ENCODE measurements at places on chromosomes 3 and 15.

DNA sequence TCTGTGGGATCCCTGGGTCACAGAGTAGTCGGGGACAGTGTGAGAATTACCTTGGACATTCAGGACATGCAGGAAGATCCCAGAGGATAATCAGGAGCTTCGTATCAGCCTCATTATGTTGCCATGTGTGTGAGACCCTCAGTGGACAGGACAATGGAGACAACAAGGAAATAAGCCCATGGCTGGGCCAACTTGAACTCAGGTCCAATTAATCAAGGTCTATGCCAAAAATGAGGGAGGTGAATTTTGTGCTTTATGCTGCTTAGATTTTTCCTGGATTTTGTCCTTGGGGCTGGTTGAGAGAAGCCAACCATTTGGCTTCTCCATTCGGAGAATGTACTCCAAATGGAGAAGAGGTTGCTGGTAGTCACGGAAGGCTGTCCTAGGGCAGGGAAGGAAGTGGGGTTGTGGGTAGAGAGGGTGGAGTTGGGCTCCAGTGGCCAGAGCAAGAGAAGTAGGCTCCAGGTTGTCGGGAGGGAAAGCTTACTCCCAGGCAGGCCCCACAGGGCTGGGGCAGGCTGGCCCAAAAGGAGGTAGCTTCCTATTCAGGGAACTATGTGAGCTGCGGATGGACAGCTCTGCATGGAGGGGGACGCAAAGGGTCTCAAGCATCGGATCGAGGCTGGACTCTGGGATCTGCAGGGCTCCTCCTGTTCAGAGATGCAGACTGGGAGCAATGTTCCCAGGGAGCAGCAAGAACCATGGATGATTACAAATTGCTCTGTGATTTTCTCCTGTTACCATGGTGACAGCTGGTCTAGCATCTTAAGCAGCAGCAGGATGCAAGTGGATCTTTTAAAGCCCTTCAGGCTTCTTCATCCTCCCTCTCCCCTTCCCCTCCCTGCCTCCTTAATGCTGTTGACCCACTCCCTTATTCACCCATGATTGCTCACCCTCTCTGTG, 91.1 kb downstream of the WNT7A start:
- no peaks in the 10 kb centered on the region for H3K27me3 ChIP-seq
- no peaks in the 10 kb centered on the region for H3K36me3 ChIP-seq
- H3K4me3 ChIP-seq, result no peak overlapping the region
- no peak for DNase-seq

- no peak for DNase-seq
- H3K4me3 ChIP-seq, result no peak overlapping the region
- H3K36me3 ChIP-seq, result no peaks in the 10 kb centered on the region
- H3K27ac ChIP-seq, result no peak overlapping the region
Observed at GRCh38 chr15:69610277-69610676, 157.7 kb downstream of the RPLP1 start.

- no peaks in the 10 kb centered on the region for H3K36me3 ChIP-seq
- no peak overlapping the region for H3K4me3 ChIP-seq
- no peak overlapping the region for H3K27ac ChIP-seq
- H3K4me1 ChIP-seq, result no peaks in the 10 kb centered on the region
- DNase-seq, result no peak
- H3K27me3 ChIP-seq, result no peaks in the 10 kb centered on the region
Observed at GRCh38 chr3:100027321-100027720, 87.0 kb downstream of the FILIP1L start.

DNA sequence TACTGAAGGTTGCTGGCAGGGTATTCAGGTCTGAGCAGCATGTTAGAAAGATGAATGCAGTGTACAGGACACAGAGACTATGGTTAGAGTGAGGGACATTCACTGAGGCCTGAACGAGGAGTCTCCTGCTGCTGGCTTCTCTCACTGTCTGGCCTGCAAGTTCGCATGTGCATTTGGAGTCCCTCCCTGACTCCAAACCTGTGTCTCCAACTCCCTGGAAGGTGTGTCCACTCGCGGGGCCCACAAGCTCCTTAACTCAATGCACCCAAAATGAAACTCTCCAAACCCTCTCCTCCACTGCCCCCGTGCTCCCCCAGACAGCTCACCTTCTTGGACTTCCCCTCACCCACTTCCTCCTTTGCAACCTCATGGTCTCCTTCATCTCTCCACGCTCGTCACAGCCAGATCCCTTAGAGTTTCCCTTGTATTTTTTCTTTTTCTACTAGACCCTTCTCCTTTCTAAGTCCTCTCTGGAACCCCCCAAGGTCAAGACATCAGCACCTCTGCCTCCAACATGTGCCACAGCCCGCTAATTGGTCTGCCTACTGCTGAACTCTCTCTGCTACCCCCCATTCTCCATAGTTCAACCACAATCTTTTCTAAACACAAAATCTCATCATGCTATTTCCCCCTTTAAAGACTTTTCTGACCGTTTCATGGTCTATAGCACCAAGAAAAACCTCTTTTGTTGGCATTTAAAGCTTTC, 58.3 kb downstream of the HES1 start:
- H3K36me3 ChIP-seq, result no peaks in the 10 kb centered on the region
- H3K4me1 ChIP-seq, result no peaks in the 10 kb centered on the region
- H3K4me3 ChIP-seq, result no peak overlapping the region

GRCh38 chr15:94064676-94065313, 166.6 kb upstream of the MCTP2 start:
- H3K36me3 ChIP-seq, result no peaks in the 10 kb centered on the region
- H3K4me3 ChIP-seq, result no peak overlapping the region
- H3K27ac ChIP-seq, result no peak overlapping the region
- DNase-seq, result no peak
- H3K27me3 ChIP-seq, result no peaks in the 10 kb centered on the region

GRCh38 chr3:46454209-46454595, 10.5 kb downstream of the LTF start:
- DNase-seq, result no peak
- H3K27ac ChIP-seq, result no peak overlapping the region
- H3K27me3 ChIP-seq, result no peaks in the 10 kb centered on the region
- no peaks in the 10 kb centered on the region for H3K4me1 ChIP-seq
- no peak overlapping the region for H3K4me3 ChIP-seq

DNA sequence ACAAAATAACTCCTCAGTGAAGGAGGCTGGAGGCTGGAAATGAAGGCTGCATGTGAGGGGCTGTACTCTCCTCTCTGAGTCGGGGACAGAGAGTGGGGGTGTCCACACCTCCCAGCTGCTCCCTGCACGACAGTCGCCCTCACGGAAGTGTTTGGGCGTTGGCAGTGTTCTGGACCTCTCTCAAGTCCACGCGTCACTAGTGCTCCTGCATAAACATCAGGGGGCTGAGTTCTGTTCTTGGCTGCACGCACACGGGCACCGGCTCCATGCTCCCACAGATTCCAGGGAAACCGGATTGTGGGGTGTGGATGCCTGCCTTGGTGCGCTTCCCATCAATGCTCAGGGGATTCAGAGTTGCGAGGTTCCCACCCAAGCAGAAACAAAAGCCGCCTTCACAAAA, 7.4 kb downstream of the RASGRF1 start:
- no peaks in the 10 kb centered on the region for H3K27me3 ChIP-seq
- no peak overlapping the region for H3K4me3 ChIP-seq
- DNase-seq, result no peak
- H3K4me1 ChIP-seq, result no peaks in the 10 kb centered on the region
- H3K36me3 ChIP-seq, result no peaks in the 10 kb centered on the region

DNA sequence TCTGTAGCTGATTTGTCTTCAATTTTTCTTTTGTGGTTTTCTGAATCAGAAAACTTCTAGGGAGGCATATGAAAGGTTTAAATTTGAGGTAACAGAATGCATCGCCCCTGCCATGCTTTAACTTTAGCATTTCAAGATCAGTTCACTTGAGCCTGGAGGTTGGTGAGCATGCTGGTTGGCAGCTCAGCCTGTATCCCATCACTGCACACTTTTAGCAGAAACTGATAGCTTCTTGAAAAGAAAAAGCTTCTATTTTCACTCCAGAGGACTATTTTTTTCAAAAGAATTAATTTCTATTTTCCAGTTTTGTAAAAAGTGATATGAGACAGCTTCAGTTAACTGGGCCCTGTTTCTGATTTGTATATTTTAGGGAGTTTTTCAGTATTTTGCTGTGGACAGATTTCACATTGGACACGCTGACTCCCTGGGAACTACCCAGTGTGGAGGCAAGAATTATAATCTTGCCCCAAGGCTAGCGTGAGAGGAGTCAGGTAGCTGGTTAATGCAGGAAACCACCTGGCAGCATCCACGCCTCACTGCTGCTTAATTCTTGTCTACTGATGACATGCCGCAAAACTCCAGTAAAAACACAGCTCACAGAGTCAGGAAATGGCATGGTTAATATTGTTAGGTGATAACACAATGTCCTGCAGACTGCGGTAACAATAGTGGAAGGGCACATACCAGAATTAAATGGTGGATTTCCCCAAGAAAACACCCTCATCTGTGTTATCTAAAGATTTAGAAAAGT, 71.4 kb downstream of the DUT start:
- H3K27ac ChIP-seq, result no peak overlapping the region
- H3K36me3 ChIP-seq, result no peaks in the 10 kb centered on the region
- no peak overlapping the region for H3K4me3 ChIP-seq
- H3K4me1 ChIP-seq, result no peaks in the 10 kb centered on the region
- DNase-seq, result no peak

DNA sequence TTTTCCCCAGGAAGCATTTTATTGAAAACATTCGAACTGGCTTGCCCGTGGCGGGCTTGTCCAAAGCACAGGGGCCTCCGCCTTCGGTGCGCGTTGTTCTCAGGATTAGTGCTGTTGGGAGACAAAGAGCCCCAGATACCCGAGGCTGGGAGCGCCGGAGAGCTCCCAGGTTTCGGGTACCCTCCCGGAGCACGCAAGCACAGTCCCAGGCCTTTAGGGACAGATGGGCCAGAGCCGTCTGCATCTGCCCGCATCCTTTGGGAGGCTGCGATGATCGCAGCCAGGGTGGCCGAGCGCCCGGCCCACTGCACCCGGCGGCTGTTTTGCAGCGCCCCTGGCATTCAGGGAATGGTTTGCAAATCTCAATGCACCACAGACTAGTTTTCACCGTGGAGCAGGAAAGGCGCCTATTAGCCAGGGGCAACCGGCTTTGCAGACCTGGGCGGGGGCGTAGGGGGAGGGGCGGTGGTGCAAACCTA, 5.0 kb upstream of the FEZF2 start:
- H3K27ac ChIP-seq, result no peak overlapping the region
- no peak overlapping the region for H3K4me3 ChIP-seq
- no peaks in the 10 kb centered on the region for H3K4me1 ChIP-seq
- H3K27me3 ChIP-seq, result peaks cover 6% of the 10 kb centered on the region
- no peaks in the 10 kb centered on the region for H3K36me3 ChIP-seq
- DNase-seq, result no peak

- no peak for DNase-seq
- H3K27ac ChIP-seq, result no peak overlapping the region
- no peaks in the 10 kb centered on the region for H3K4me1 ChIP-seq
- H3K36me3 ChIP-seq, result no peaks in the 10 kb centered on the region
Observed at GRCh38 chr15:69145694-69146492, 14.5 kb upstream of the GLCE start.

GRCh38 chr3:63556401-63556800, 96.1 kb upstream of the SNTN start:
- H3K36me3 ChIP-seq, result no peaks in the 10 kb centered on the region
- H3K27ac ChIP-seq, result no peak overlapping the region
- no peaks in the 10 kb centered on the region for H3K27me3 ChIP-seq
- no peaks in the 10 kb centered on the region for H3K4me1 ChIP-seq

GRCh38 chr3:173911446-173911845, 513.9 kb downstream of the NLGN1 start:
- no peak for DNase-seq
- H3K4me1 ChIP-seq, result no peaks in the 10 kb centered on the region
- H3K27ac ChIP-seq, result no peak overlapping the region
- no peaks in the 10 kb centered on the region for H3K36me3 ChIP-seq
- H3K27me3 ChIP-seq, result no peaks in the 10 kb centered on the region

- H3K27ac ChIP-seq, result no peak overlapping the region
- no peaks in the 10 kb centered on the region for H3K4me1 ChIP-seq
- no peaks in the 10 kb centered on the region for H3K36me3 ChIP-seq
- no peak overlapping the region for H3K4me3 ChIP-seq
- DNase-seq, result peak; percentile 3
- H3K27me3 ChIP-seq, result no peaks in the 10 kb centered on the region
Observed at GRCh38 chr3:195056506-195056905, 214.5 kb downstream of the XXYLT1 start.

DNA sequence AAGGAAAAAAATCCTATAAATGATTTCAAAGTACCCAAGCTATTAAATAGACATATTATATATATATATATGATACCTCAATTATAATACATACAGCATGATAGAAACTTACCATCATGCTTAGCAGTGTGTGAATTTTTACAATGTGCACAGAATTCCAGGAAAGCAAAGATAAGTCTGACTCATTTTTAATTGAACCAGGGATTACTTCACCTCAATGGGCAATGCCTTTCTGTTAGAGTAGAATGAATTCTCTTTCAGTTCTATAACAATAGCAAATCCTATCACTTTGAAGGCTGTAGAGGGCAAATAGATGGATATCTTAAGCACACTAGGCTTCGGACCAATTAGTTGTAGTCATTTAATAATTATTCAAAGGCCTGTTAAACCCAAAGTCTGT, 54.8 kb upstream of the P3H2 start:
- H3K27ac ChIP-seq, result no peak overlapping the region
- no peak overlapping the region for H3K4me3 ChIP-seq
- no peak for DNase-seq
- no peaks in the 10 kb centered on the region for H3K4me1 ChIP-seq
- no peaks in the 10 kb centered on the region for H3K27me3 ChIP-seq

DNA sequence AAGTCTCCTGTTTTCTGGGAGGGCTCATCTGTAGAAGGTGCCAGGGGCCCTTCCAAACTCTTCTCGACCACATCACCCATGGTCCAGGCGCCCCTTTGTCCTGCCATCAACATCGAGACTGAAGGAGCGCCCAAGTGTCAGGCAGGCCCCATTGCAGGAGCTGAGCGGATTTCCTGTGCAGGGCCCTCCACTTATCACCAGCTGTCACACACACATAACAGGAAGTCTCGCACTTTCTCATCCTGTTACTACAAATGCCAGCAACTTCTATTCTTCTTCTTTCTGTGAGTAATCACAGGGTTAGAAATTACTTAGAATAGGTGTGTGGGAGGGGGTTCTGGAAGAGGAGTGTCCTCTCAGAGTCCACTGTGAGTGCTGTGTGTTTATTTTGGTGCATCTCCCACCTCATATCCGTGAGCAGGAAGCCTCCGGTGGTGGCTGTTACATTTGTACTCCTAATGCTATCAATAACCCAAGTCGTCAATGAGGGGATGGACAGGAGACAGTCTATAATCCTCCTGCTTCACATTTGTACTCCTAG, at the start of gene KLHL6:
Gene KLHL6 (minus strand): TSS at position 166 of the 541 bp plus-strand sequence. CDS start 53 bp downstream, at position 113.
- H3K27me3 ChIP-seq, result no peaks in the 10 kb centered on the region
- H3K27ac ChIP-seq, result peak within 1 kb of the TSS; percentile 78
- DNase-seq, result peak; percentile 74

DNA sequence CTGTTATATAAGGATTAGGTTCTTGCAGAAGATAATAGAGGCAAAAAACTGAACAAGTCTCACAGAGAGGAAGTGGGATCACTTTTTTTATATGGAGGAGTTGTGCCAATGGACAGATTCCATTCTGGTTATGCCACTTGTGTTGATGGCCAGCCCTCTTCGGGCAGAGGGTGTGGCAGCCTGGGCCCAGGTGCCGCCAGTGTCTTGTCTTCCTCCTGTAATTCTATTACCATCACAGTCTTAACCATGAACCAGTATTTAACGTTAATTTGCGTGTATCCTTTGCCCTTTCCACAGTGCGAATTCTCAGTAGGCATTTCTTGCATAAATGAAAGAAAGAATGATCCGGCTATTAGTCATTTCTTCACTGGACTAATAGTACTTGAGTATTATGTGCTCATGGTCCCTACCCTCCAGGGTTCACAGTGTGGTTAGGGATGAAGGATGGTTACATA, 7.0 kb upstream of the USP4 start:
- no peak overlapping the region for H3K4me3 ChIP-seq
- H3K27me3 ChIP-seq, result no peaks in the 10 kb centered on the region
- no peak for DNase-seq
- H3K4me1 ChIP-seq, result peaks cover 13% of the 10 kb centered on the region

Measured in naive thymus-derived CD4-positive, alpha-beta T cell (primary cell).